ENCODE measurements at places on chromosomes 1 and 21.

DNA sequence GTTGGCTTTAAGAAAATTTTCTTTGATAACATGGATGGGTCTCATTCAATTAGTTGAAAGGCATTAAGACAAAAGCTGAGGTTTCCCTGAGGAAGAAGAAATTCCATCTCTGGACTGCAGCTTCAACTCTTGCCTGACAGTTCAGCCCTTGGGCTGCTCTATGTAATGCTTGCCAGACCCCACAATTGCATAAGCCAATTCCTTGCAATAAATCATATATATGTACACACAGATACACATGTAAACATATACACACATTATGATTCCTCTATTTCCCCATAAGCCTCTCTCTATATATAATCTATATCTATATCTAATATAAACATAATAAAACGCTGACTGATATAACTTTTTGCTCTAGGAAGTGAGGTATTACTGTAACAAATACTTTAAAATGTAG lies 301.5 kb upstream of the PRMT6 start:
- no peak for DNase-seq

- DNase-seq = no peak
Observed at GRCh38 chr21:31952828-31953227, 80.0 kb downstream of the HUNK start.

DNA sequence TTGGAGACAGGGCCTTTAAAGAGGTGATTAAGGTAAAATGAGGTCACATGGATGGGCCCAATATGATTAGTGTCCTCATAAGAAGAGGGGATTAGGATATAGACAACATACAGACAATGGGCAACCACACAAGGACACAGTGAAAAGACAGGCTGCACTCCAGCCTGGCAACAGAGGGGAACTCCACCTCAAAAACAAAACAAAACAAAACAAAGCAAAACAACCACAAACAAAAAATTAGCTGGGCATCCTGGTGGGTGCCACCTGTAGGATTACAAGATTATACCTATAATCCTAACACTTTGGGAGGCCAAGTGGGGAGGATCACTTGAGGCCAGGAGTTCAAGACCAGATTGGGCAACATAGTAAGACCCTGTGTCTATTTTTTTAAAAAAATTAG lies 4.8 kb upstream of the MDM4 start:
- no peak for DNase-seq

DNA sequence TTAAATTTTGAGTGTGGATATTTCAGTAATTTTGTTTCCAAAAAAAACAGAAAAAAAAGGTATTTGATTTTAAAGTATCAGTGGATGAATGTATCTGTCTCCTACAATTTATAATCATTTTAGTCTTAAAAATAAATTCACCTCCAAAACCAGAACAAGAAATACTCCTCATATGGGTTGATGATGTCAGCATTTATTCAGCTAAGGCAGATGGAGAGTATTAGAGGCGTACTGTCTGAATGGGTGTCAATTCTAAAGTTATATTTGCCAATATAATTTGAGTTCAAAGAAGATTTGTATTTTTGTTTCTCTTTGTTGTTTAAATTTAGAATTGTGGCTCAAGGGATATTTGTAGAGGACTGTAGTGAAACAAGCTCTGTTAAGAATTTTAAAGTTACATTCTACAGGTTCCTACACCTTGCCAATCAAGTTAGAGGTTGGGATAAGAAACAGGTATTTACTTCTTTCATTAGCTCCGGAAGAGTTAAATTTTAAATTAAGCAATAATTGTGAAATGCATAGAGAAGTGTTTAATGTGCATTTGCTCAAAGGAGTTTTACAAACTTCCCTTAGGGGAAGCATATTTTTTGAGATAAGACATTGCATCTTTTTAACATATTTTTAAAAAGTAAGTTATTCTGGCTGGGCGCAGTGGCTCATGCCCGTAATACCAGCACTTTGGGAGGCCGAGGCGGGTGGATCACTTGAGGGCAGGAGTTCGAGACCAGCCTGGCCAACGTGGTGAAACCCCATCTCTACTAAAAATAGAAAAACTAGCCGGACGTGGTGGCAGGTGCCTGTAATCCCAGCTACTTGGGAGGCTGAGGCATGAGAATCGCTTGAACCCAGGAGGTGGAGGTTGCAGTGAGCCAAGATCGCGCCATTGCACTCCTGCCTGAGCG lies 1.2 kb downstream of the PLA2G4A start:
- no peak for DNase-seq

DNA sequence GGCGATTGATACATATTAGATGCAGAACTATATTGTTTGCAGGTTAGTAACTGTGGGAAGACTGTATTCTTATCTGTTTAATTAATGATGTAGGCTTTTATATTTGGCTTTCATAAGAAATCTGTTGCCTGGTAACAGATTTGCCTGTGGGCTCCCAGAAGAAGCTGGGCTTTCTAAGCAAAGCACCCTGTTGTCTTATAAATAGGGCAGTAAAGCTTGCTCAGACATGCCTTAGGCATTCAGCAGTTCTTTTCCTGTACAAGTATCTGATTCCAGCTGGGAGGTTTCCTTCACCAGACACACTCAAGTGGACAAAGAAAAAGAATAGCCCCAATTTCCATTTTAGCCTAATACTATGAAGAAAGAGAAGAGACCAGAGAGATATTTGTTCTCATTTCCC lies 524.0 kb downstream of the LRRIQ3 start:
- no peak for DNase-seq

DNA sequence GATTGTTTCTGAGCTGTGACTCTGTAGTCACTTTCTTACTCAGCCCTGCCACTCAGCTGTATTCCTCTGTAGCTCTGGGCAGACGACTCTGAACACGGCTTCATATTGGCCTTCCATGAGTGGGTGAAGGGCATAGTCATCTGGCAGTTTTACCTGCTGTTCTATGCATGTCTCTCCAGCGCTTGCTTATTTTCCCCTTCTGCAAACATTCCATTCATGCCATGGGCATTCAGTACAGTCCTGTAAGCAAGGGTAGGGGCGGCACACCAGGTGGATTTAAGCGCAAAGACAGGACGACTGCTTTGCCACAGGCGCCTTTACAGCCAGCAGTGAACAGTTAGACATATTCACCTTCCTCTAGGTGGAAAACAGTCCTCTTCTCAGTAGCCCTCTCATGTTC lies 4.4 kb upstream of the WDR26 start:
- DNase-seq = no peak

DNA sequence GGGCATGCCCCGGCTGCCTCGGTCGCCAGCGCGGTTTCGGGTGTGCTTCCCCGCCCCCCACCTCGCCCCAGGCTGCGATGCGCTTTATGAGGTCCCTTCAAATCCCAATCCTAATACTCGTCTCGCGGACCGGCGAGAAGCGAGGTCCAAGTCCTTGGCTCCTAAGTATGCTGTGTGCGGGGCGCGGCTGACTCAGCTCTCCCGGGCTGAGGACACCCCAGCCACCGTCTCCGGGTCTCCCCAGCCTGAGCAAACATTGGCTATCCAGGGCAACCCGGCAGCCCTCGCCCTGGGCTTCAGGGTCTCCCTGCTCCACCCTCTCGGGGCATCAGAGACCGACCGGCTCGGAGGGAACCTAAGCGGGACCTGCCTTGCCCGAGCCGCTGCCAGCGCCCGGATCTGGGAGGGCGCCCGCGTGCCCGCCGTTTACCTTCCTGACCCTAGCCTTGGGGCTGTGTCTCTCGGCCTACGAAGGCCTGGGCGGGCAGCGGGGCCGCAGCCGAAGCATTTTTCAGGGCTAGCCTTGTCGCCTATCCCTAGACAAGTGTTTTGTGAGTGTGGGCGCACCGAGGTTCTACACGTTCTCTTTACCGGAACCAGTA lies 1.2 kb downstream of the ITPKB start:
- no peak for DNase-seq

DNA sequence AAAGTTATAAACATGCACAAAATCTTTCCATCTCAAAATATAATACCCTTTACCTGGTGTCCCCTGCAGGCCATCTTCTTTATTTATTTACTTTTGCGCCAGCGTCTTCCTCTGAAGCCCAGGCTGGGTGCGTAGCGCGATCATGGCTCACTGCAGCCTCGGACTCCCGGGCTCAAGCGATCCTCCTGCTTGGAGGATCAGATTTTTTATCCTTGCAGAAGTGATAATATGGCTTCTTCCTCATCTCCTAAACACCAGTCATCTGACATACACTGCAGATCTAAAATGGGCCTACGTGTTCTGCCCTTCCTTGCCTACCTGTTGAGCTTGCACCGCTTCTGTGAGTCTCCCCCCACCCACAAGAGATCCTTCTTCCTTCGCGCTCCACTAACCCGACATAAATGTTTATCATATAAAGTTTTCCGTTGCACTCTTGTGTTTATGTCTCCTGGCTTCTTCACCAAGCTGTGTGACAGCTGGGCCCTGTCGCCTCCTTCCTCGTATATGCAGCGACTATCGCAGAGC lies 506 bp upstream of the SRP9 start:
- no peak for DNase-seq

GRCh38 chr1:219958875-219959417 lies 30.6 kb upstream of the SLC30A10 start:
- DNase-seq = no peak

- DNase-seq = no peak
Observed at GRCh38 chr1:59367301-59368007, 70.6 kb downstream of the FGGY start.

- DNase-seq = no peak
Observed at GRCh38 chr1:19156676-19157075, 53.4 kb downstream of the UBR4 start.

DNA sequence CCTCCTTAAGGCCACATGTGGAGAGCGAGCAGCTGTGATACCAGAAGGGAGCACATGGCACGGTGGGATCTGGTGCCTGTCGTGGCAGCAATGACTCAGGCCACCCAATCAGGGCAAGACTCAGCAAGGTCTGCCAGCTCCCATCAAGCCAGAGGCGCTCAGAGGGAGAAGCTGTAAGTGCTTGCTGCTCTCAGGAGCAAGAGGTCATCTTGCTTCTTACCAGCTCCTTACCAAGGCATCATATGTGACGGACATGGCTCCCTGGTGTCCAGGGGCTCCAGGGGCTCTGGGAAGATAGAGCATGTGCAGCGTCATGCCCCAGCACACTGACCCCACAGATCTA lies 72.9 kb downstream of the ITPKB start:
- DNase-seq = no peak

DNA sequence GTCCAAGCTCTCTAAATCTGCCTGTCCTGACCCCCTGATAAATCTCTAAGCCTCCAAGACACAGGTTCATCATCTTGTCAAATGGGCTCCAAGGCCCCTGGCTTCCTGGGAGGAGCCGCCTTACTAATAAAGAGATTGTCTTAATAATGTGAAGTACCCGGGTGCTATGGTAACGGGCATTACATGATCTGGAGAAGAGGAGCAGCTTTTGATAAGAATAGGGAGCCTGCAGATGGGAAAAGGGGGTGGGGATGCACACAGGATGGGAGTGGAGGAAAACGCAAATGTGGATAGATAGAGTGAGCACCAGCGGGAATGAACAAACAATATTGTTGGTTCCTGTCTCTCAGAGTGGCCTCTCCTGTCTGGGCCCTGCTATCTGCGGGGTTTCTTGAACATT lies 11.9 kb upstream of the RXRG start:
- no peak for DNase-seq

DNA sequence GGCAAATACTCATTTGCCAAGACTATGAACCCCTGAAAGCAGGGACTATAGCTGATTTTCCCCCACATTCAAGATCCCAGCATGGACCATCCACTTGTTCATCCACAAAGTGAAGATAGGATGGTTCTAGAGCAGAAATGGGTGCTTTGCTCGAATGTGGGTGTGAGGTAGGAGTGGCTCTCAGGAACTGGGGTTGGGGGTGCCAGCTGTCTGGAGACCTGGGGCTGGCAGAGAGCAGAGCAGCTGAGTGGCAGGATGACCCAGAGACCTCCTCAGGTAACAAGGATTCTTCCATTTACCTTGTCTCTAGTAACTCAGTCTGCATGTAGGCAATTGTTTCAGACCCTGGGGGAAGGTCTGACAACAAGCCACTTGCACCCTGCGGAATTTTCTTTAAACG lies 6.0 kb downstream of the S100A9 start:
- DNase-seq = no peak

- DNase-seq = no peak
Observed at GRCh38 chr1:67889953-67890567, 56.8 kb upstream of the GNG12 start.

- peak; percentile 68 for DNase-seq
Observed at GRCh38 chr1:27659497-27660299, 12.3 kb downstream of the IFI6 start.

GRCh38 chr1:58551186-58552140 lies 4.9 kb upstream of the OMA1 start:
- DNase-seq = no peak

- peak; percentile 8 for DNase-seq
Observed at GRCh38 chr1:179953974-179954492, 577 bp upstream of the CEP350 start.

DNA sequence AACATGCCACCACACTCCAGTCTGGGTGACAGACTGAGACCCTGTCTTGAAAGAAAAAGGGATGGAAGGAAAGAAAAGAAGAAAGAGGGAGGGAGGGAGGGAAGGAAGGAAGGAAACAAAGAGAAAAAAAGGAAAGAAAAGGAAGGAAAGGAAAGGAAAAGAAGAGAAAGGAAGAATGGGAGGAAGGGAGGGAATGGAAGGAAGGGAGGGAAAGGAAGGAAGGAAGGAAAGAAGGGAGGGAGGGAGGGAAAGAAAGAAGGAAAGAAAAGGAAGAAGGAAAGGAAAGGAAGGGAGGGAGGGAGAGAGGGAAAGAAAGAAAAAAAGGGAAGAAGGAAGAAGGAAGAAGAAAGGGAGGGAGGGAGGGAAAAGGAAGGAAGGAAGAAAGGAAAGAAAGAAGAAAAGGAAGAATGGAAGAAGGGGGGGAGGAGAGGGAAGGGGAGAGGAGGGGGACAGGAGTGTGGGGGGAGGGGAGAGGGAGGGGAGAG lies 5.0 kb upstream of the PPP1R15B start:
- no peak for DNase-seq

GRCh38 chr1:170146720-170147263 lies 1.0 kb downstream of the NTMT2 start:
- no peak for DNase-seq

GRCh38 chr1:169143984-169144383 lies 37.5 kb downstream of the ATP1B1 start:
- no peak for DNase-seq

- no peak for DNase-seq
Observed at GRCh38 chr21:35436899-35437298, 387.8 kb upstream of the RUNX1 start.

Data from stimulated activated CD8-positive, alpha-beta memory T cell treated with anti-CD3 and anti-CD28 coated beads, Interleukin-2, amount 100 ng/mL, for 1 hour (primary cell).